Inflammatory macrophage (primary cell): ENCODE measurements at places on chromosomes 1 and 21.

- no peak for DNase-seq
Measured at GRCh38 chr1:214318356-214318755, 37.4 kb downstream of the SMYD2 start.

- no peak for DNase-seq
Measured at GRCh38 chr1:10374442-10374860, 24.4 kb upstream of the PGD start.

DNA sequence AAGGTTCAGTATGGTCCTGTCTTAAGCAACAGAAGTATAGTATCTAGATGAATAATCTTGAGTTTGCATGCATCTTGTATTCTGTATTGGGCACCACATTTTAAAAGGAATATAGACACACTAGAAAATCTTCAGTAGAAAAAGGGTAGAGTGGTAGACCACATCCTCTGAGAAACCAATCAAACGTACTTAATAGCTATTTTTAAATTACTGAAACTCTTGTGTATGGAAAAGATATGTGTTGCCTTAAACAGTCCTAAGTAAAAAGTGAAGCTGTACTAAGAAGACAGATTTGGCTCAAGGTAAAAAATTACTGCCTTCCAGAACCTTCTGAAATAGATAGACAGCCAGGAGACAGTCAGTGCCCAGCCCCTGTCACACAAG is 3.1 kb downstream of the CTXND2 start:
- DNase-seq = no peak

DNA sequence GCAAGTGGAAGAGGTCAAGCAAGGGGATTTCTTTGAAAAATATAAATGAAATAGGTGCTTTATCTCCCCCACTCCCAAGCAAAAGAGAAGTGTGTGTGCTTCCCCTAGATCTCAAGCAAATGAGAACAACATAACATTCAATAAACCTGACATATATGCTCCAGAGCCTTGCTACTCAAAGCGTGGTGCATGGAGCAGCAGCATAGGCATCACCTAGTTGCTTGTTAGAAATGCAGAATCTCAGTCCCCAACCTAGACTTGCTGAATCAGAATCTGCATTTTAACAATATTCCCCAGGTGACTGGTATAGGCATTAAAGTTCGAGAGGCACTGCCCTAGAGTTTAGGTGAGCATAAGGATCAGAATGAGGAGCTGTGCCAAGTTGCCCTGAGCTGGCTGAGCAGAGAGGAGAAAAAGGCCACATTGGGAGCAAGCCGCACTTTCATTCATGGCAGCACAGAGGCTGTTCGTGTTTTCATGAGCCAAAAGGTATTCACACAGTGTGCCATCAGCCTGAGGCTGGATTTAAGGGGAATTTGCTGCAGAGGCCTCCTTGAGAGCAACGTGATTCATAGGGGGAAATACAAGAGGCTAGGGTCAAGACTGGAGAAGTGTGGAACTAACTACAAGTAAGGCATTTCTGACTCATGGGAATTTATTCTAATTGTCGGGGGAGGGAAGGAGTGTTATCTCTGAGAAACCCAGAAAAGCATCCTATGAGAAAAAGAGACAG is 14.3 kb upstream of the LPAR3 start:
- DNase-seq = no peak

GRCh38 chr1:118300808-118301207 is 115.8 kb upstream of the SPAG17 start:
- DNase-seq = no peak

DNA sequence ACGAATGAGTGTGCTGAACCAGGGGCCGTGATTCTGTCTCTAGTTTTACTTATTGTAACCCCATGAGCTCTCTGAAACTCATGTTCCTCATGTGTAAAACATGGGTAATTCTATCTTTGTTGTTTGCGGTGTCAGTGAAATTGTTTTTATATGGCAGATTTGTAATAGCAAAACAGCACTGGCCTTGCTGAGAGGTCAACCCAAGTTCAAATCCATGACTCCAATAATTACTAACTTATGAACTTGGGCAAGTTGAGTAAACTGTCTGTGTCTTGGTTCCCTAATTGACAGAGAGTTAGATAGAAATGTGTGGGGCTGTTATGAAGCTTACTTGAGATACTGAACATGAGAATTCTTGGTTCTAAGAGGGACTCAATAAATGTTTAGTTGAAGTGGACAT is 17.8 kb downstream of the C1orf116 start:
- peak; percentile 37 for DNase-seq

- peak; percentile 40 for DNase-seq
Measured at GRCh38 chr1:225848030-225848955, 33.9 kb downstream of the TMEM63A start.

- peak; percentile 30 for DNase-seq
Measured at GRCh38 chr1:87402241-87403002, 73.7 kb downstream of the LMO4 start.

GRCh38 chr1:219090607-219091006 is 83.1 kb upstream of the LYPLAL1 start:
- peak; percentile 92 for DNase-seq

GRCh38 chr1:218991089-218991488 is 182.6 kb upstream of the LYPLAL1 start:
- DNase-seq = no peak

DNA sequence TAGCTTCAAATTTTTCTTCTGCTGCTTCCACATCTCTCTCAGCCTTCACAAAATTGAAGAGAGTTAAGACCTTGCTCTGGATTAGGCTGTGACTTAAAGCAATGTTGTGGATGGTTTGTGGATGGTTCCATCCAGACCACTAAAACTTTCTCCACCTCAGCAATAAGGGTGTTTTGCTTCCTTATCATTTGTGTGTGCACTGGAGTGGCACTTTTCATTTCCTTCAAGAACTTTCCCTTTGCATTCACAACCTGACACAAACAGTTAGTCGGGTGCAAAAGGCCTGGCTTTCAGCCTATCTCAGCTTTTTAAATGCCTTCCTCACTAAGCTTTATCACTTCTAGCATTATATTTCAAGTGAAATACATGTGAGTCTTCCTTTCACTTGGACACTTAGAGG is 30.3 kb downstream of the DENND1B start:
- DNase-seq = no peak

DNA sequence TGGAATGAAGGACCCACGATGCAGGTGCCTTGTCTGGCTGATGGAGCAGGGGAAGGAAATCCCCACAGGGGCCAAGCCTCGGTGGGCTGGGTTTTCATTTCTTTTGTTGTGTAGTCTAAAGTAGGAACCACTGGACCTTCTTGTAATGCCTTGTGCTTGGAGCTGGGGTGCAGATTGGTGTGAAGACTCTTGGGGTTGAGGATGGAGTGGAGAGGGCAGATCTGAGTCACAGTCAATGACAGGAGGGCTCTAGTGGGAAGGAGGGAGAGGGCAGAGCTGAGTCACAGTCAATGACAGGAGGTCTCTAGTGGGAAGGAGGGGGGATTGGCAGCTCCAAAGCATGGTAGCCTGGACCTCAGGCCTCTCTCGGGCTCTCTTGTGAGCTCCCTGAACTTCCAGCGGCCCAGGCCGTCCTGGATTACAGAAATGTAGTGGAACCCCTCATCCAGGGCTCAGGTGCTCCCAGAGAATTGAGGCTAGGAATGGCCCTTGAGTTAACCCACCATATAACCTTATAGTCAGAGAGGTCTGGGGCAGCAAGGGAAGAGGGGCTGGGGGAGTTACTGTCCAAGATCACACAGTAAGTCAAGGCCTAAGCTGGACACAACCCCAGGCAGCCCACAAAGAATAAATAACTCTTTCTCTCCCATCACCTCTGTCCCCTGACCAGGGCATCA is 313.8 kb downstream of the MATN1 start:
- DNase-seq = no peak

- DNase-seq = no peak
Measured at GRCh38 chr1:191034132-191034531, 556.5 kb upstream of the BRINP3 start.

DNA sequence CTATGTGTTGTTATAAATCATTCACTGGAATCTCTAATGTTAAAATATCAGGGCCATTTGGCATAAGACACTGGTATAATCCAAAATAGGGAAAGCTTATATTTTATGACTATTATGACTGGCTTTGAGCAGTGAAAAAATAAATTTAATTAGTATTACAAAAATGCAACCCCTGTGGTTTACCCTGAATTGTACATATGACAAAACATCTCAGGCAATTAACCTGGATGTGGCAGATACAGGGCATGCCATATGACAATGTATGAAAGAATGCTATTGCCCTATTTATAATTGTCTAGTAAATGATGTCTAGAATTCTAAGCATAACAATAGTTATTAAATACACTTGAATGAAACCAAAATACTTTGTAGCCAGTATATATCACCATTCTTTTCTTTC is 532.5 kb upstream of the ADGRL4 start:
- DNase-seq = no peak

GRCh38 chr1:59243550-59243949 is 53.3 kb upstream of the FGGY start:
- no peak for DNase-seq

GRCh38 chr1:152932170-152932811 is 14.7 kb upstream of the SPRR5 start:
- no peak for DNase-seq

DNA sequence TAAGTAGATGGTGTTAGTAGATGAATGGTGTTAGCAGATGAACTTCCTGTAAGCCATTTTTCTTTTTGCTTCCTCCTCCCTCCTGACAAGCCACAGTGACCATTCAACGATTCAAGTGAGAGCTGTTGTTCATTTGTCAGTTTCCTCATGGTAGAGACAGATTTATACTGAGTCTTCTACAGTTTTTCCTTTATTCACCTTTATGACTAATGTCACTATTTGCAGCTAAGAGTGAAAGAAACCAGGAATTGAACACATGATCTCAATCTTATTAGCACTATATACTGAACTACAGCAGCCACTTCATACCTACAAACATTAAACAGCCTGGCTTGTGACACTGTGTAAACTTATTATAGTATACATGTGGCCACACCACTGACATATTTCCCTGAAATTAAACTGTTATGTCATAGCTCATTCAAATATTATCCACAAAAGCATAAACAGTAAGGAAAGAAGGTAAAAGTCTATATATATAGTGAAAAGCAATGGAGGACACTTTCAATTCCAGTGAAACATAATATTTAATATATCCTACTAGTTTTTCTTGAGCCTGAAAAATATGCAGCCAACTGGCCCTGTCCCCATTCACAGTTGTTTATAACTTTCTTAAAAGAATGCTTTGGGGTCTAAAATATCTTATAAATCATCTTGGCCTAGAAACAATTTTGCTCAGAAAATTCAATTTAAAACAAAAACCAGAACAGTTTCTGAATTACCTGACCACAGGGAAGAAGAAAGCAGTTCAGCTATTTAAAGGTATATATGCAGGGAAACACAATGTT is 566.9 kb upstream of the ZRANB2 start:
- no peak for DNase-seq

- no peak for DNase-seq
Measured at GRCh38 chr1:45815667-45816458, 12.5 kb downstream of the MAST2 start.

- DNase-seq = no peak
Measured at GRCh38 chr1:205907794-205908193, 35.5 kb downstream of the SLC26A9 start.

DNA sequence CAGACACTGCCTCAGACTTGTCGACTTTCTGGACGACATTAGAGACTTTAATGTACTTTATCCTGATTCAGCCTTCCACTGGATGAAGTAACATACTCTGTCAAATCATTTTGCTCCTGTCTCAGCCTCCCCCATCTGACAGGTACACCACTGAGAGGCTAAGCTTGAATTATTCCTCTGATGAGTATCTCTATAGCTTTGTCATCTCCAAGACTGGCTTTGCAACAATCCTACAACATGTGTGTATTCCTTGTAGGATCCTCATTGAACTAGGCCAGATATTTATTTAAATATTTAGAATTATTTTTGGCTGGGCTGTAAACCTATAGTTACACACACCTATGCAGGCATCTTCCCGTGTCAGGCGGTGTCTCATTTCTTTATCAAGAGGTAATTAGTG is 1.1 kb upstream of the TRIM58 start:
- DNase-seq = no peak

- no peak for DNase-seq
Measured at GRCh38 chr1:98702976-98703375, 41.5 kb downstream of the SNX7 start.

GRCh38 chr1:8412183-8412831 is 94.4 kb downstream of the SLC45A1 start:
- no peak for DNase-seq

- peak; percentile 49 for DNase-seq
Measured at GRCh38 chr21:38610623-38611251, 112.5 kb upstream of the ERG start.

DNA sequence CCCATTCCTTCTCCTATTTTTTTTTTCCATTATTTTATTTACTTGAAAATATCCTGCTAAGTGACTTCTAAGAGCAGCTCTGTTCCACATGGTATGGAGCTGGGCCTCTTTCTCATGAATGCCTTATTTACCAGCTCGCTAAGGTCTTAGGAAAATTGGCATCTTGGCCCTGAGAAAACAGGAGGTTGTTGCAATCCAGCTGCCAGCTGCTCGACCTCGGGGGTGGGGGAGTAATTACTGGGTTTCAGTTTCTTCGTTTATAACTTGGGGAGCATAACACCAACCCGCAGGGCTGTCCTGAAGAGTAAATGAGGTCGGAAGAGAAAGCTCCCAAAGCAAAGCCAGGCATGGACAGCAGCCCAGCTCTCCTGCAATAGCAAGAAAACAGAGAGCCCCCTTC is 176.3 kb downstream of the AJAP1 start:
- no peak for DNase-seq

GRCh38 chr1:55612988-55613387 is 397.8 kb upstream of the USP24 start:
- no peak for DNase-seq
